ENCODE measurements at places on chromosomes 11 and 22. TPM values are rescaled to one million over a fixed set of nuclear protein-coding genes. Genes with fewer than 3 reads are reported as not detected.

DNA sequence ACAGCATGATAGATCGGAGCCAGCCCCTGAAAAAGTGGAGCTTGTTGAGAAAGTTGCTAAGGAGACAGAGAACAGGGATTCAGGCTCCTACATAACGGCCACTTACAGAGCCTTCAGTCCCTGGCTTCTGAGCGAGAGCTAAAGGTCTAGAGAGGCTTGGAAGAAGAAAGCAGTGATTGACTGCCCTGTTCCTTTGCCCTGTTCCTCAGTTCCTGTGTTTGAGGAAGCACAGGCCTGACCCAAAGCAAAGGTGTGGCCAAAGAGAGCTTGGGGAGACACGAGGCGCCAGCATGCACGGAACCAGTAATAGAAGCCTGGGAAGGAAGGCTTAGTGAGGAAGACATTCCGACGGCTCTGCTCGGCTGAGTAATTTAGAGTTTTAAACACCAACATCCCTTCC, 74.1 kb upstream of the CSNK2A3 start:
- H3K27ac ChIP-seq, result no peak overlapping the region
- no peak overlapping the region for H3K4me3 ChIP-seq

GRCh38 chr11:106176817-106177216, 99.4 kb downstream of the AASDHPPT start:
- DNase-seq, result no peak
- no peaks in the 10 kb centered on the region for H3K4me1 ChIP-seq
- H3K27ac ChIP-seq, result no peak overlapping the region
- no peak overlapping the region for H3K4me3 ChIP-seq
- no peaks in the 10 kb centered on the region for H3K36me3 ChIP-seq
- no peaks in the 10 kb centered on the region for H3K27me3 ChIP-seq

DNA sequence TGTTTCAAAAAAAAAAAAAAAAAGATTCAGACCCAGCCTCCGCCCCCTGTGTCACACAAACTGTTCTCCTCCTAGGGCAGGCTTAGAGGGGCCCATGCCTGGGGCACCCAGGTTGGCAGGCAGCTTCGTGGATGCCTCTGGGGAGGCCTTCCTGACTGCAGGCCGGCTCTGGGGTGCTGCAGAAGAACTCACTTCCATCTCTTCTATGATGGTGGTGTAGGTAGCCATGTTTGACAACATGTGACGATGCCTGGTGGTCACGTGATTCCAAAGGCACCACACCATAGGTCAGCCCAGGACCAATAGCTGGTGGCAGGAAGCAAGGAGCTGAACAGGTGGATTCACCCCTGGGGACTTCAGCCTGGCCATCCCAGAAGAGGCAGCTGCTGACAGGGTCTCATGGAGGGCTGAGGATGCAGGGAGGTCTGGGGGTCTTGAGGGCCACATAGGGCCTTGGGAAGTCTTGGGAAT, 24.1 kb upstream of the CELSR1 start:
- no peaks in the 10 kb centered on the region for H3K27me3 ChIP-seq
- no peak for DNase-seq
- no peaks in the 10 kb centered on the region for H3K36me3 ChIP-seq
- H3K4me1 ChIP-seq, result peaks cover 24% of the 10 kb centered on the region
- no peak overlapping the region for H3K27ac ChIP-seq

DNA sequence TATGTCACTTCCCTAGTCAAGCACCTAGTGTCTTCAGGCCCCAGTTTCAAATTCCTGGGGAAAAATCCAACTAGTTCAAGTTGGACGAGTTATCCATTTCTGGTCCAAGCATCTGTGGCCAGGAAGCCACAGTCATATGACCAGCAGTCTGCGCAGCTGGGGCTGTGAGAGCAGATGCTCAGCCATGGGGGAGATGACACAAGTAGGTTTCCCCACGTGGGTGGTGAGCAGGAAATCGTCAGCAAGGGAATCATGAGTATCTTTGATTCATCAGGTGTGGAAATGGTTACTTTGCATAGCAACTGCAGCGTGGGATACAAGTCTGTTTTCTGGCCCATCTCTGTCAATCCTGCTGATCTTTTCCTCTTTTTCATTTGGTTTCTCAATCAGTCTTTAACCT, 185.3 kb downstream of the C11orf91 start:
- H3K4me3 ChIP-seq, result no peak overlapping the region
- no peaks in the 10 kb centered on the region for H3K36me3 ChIP-seq
- no peak for DNase-seq
- H3K27me3 ChIP-seq, result no peaks in the 10 kb centered on the region
- no peaks in the 10 kb centered on the region for H3K4me1 ChIP-seq

DNA sequence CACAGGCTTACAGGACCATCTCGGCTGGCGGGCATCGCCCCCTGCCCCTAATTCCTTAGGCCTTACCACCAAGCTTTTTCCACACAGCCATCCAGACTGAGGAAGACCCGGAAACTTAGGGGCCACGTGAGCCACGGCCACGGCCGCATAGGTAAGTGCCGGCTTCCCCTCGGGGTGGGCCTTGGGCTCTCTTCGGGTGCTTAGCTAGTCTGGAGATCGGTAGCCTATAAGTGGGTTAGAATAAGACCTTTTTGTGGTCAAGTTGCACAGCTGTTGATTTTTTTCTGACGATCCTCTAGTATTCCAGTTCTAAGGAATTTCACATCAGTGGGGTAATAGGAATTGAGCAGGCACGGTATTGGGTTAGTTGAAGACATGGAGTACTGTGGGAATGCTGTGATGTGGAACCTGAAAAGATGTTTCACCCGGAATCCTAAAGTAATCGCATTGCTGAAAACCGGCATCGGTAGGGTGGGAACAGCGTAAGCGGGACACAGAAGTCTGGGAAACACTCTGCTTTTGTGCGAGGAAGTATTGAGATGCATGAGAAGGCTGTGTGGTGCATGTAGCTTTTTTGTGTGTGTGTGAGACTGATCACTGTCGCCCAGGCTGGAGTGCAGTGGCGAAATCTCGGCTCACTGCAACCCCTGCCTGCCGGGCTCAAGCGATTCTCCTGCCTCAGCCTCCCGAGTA, 669 bp downstream of the RPL27A start:
- peak overlapping the region; percentile 87 for H3K4me3 ChIP-seq
- peaks cover 3% of the 10 kb centered on the region for H3K36me3 ChIP-seq
- H3K27me3 ChIP-seq, result no peaks in the 10 kb centered on the region
- no peak for DNase-seq
- peak overlapping the region; percentile 87 for H3K27ac ChIP-seq

DNA sequence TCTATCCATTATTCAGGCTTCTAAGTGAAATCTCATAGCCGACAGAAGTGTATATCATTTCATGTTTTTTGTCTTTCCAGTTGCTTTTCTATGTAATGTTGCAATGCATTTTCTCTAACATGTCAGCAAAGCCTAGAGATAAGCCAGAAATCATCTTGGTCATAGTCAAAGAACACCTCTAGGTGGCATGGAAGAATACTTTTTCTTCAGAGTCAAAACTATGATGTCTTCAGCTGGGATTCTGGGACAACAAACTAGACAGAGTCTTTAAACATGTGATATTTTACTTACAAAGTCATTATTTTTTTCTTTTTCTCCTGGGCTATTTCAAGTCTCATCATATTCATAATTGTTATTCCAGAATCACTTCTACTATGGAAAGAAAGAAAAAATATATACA, 4.4 kb downstream of the GAS2 start:
- DNase-seq, result no peak
- H3K27me3 ChIP-seq, result no peaks in the 10 kb centered on the region
- no peaks in the 10 kb centered on the region for H3K4me1 ChIP-seq
- no peaks in the 10 kb centered on the region for H3K36me3 ChIP-seq
- H3K27ac ChIP-seq, result no peak overlapping the region

DNA sequence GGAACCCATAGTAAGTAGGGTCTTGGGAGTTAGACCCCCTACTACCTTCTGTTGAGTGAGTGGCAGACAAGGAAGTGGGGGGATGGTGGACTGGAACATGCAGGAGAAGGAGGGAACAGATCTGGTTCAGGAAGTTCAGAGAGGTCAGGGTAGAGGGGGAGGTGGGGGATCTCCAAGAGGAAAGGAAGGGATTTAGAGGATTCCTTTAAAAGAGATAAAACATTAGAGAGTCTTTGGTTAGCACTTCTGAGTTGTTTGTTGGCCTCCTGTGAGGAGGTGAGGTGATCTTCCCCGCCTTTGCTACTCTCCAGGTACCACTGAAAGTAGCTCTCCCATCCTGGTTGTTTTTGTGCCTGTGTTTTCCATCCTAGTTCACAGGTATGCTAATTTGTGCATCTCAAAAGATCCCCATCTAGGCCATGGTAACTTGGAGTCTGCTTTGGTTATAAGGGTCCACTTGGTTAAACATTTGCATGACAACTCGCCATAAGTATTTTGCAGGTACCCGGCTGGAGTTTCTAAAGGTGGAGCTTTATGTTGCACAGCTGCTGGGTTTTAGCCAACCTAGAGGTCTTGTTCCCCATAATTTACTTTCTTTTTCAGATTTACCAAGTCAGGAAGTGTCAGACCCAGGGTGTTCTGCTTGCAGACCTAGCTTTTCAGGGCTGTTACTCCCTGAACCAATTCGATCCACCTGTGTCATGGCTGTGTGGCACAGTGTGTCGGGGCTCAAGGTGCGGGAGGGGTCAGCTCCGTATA, 79.3 kb upstream of the SORL1 start:
- H3K36me3 ChIP-seq, result no peaks in the 10 kb centered on the region
- peaks cover 27% of the 10 kb centered on the region for H3K4me1 ChIP-seq
- H3K27ac ChIP-seq, result peak overlapping the region; percentile 63

GRCh38 chr11:56782167-56782847, 33.8 kb upstream of the OR9G4 start:
- no peak overlapping the region for H3K4me3 ChIP-seq
- H3K27me3 ChIP-seq, result no peaks in the 10 kb centered on the region
- DNase-seq, result no peak
- no peaks in the 10 kb centered on the region for H3K4me1 ChIP-seq

GRCh38 chr11:1131033-1131911, 26.5 kb upstream of the MUC5AC start:
- no peak for DNase-seq
- H3K36me3 ChIP-seq, result no peaks in the 10 kb centered on the region
- no peak overlapping the region for H3K4me3 ChIP-seq
- H3K27me3 ChIP-seq, result no peaks in the 10 kb centered on the region
- no peak overlapping the region for H3K27ac ChIP-seq

DNA sequence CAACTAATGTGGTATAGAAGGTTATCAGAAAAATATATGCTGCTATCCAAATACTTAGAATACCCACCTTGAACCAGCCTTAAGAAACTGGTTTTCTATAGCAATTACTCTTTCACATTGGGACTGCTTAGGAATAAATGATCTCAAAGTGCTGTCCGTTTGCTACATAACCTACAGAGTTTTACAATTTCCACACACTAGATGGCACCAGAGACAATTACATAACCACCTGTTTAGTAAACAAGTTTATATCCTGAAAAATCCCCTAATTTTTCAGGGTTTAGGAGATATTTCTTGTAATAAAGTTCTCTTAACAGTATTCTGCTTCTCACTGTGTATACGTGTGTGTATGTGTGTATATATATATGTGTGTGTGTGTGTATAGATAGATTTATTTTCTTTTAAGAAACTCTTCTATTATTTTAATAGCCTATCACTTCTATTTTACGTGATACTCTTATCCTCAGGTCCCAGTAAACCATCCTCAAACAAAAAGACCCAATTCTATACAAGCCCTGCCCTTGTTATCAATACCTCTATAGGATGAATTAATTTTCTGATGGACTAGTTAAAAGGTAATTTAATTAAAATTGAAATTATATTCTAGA, 6.7 kb upstream of the OR5I1 start:
- no peak overlapping the region for H3K4me3 ChIP-seq
- no peak overlapping the region for H3K27ac ChIP-seq
- no peak for DNase-seq
- H3K27me3 ChIP-seq, result no peaks in the 10 kb centered on the region
- H3K4me1 ChIP-seq, result no peaks in the 10 kb centered on the region
- H3K36me3 ChIP-seq, result no peaks in the 10 kb centered on the region

The RNF169 gene
- 8.9 TPM for polyA plus RNA-seq

The ALG8 gene
- 16.7 TPM for polyA plus RNA-seq

The BCL2L13 gene
- 15.9 TPM for polyA plus RNA-seq

The OR52A1 gene
- polyA plus RNA-seq, result not detected

The CRACR2B gene
- 13.6 TPM for polyA plus RNA-seq

The GAL3ST3 gene
- not detected for polyA plus RNA-seq

The TRIM34 gene
- polyA plus RNA-seq, result 19.9 TPM

The RFPL2 gene
- 0.09 TPM for polyA plus RNA-seq

The RCN1 gene
- 4.6 TPM for polyA plus RNA-seq

Data from B cell (primary cell).